ENCODE measurements at places on chromosomes 3 and 15.

- no peak for DNase-seq
These were observed 337.5 kb downstream of the GAP43 start for GRCh38 chr3:115960799-115961198.

GRCh38 chr15:45732662-45733061, 97.8 kb downstream of the SQOR start:
- no peak for DNase-seq

DNA sequence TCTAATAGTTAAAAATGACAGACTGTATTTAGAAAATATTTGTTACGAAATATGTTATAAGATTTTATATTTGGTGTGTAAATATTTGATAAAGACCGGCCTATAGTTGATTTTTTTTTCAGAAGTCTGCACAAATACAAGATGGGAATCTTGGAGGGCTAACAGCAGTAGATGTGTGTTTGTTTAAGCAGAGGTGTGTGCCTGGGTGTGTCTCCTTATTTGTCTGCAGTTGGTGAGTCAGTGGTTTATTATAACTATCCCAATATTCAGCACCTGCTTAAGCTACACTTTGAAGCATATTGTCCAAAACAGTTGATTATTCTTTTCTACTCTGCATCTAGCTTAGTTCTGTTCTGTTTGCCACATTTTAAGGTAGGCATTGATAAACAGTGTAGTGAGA, 12.4 kb downstream of the GLCE start:
- no peak for DNase-seq

DNA sequence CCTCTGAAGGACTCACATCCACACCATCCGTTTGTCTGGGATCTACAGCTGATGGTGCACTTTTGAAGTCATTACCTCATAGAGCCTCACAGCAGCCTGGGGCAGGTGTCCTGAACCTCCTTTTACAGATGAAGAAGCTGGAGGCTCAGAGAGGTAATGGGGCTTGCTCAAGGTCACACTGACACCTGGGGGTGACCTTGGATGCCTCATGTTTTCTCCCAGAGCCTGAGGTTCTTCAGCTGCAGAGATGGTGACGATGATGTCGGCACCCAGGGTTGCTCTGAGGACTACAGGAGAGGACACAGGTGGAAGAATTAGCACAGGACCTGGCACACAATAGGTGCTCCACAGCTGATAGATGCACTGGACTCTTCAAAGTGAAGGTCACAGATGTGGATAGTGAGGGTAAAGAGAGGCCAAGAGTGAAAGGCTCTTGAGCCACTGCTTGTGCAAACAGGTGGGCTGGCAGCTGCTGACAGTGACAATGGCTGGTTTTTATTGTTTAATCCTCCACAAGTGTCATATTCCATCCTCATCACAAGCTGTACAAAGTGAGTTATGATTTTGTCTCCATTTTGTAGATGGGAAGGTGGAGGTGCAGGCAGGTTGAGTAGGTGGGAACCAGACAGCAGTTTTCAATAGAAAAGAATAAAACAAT, 17.4 kb upstream of the ATP2B2 start:
- DNase-seq = no peak

DNA sequence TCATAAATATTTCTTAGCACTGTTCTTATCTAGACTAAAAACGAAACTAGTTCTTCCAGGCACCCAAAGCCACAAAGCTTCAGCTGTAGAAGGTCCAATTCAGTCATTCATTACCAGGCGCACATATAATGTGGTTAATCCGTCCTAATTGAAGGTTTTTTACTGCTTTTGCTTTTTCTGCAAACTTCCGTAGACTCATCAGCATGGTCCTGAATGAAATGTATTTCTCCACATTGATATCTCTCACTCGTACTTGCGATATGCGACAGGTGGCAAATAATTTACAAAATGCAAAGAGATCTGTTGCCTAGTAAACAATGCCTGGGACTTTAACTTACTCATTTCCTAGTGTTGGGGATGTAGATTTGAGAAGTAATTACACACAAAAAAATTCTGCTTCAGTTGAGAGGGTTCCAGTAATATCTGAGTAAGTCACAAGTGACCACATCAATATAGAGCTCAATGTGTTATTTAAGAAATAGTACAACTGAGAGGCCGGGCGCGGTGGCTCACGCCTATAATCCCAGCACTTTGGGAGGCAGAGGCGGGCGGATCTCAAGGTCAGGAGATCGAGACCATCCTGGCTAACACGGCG, 75.0 kb upstream of the MBNL1 start:
- DNase-seq = no peak

DNA sequence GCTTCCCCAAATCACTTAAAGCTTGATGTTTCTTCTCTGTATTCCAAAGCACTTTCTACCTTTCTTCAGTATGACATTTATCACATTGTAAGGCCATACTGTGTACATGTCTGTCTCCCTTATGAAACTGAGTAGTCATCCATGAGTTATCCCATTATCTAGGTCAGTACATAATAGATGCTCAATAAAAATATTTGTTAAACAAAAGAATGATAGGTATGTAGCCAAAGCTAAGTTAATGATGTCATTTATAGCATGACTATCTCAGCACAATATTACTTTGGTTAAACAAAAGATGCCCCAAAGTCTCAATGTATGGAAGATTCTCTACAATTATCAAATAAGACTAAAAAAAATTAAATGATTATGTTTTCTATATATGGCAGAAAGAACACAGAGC, 3.1 kb upstream of the TMCO5A start:
- DNase-seq = no peak

- no peak for DNase-seq
These were observed 346.3 kb downstream of the DIPK2A start for GRCh38 chr3:144317961-144318360.

DNA sequence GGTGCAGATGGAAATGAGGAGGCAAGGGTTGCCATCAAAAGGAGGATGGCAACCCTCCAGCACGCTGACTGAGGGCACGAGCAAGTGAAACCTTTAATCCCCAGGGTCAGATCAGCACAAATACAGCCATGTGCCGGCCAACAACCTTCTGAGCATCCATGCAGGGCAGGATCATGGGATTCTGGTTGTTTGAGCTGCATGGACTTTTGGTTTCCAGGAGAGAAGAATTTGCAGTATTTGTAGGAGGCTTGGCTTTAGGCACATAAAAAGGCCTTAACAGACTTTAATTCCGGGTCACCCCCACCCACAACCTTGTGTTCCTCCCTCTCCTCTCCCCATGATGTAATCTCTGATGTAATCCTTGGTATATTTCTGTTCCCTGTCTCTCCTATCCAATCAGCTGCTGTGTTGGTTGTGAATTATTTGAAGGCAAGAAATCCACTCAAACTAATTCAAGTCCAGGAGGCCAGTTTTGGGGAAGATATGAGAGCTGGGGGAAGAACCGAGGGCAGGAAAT, 254.3 kb downstream of the SHQ1 start:
- no peak for DNase-seq

DNA sequence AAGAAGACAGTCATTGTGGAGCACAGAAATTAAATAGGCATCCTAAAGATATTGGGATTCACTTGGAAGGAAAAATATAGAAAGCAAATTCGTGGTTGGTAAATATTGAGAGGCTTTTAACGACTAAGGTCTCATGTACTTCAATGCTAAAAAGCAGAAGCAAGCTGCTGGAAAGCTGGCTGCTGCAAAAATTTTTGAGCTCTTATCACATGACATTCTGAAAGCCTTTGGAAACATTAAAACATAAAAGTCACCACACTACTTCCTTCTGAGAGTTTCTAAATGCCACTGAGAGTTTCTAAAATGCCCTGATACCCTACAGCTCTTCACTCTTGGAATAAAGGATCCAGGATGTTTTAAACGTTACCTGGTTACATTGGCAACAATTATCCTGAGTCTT, 39.0 kb upstream of the CBLB start:
- no peak for DNase-seq

GRCh38 chr15:35671197-35671596, 125.2 kb upstream of the DPH6 start:
- DNase-seq = no peak

DNA sequence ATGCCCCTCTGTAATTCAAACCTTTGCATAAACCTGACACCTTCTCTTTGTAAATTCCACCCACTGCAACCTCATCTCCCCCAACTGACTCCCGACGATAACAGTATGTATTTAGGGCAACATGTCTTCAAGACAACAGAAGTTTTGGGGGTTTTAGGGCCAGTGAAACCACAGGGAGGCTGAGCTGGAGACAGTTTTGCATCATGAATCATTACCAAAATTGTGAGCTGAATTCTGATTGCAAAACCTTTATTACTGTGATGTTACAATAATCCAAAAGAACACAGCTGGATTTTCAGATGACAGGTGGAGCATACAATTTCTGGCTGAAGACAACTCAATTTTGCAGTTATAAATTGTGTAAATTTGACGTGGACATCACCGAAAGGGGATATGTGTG, 281.3 kb upstream of the TTC14 start:
- no peak for DNase-seq

GRCh38 chr3:48367201-48367600, 4.8 kb upstream of the FBXW12 start:
- DNase-seq = no peak

DNA sequence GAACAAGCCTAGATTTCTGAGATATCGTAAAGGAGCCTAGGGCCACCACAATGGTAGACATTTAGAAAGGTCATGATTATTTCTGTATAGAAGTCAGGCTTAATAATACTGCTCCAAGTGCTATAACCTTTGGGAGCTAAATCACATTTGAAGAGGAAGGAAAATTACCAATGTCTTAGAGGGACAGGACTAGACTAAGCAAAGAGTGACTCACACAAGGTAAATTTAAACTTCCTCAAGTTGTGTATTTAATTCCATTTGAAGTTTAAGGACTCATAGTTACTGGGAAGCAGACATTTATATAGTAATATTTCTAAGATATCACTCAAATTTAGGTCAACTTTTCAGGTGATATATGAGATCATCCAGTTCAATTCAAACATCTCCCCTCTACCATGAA, 227.6 kb upstream of the MME start:
- no peak for DNase-seq

GRCh38 chr15:50257332-50257731, 8.2 kb downstream of the HDC start:
- no peak for DNase-seq

- DNase-seq = no peak
These were observed 329.9 kb upstream of the AGTR1 start for GRCh38 chr3:148367756-148368155.

- DNase-seq = no peak
These were observed 2.0 kb upstream of the SOX2 start for GRCh38 chr3:181709537-181710279.

- DNase-seq = no peak
These were observed 236.9 kb upstream of the KBTBD8 start for GRCh38 chr3:66761093-66761780.

DNA sequence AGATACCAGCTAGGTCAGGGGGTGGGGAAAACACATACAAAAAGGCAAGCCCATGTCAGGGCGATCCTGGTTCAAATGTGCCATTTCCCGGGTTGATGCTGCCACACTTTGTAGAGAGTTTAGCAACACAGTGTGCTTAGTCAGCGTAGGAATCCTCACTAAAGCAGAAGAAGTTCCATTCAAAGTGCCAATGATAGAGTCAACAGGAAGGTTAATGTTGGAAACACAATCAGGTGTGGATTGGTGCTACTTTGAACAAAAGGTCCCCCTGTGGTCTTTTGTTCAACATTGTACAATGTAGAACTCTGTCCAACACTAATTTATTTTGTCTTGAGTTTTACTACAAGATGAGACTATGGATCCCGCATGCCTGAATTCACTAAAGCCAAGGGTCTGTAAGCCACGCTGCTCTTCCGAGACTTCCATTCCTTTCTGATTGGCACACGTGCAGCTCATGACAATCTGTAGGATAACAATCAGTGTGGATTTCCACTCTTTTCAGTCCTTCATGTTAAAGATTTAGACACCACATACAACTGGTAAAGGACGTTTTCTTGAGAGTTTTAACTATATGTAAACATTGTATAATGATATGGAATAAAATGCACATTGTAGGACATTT, 28.9 kb downstream of the TPM1 start:
- DNase-seq = no peak

DNA sequence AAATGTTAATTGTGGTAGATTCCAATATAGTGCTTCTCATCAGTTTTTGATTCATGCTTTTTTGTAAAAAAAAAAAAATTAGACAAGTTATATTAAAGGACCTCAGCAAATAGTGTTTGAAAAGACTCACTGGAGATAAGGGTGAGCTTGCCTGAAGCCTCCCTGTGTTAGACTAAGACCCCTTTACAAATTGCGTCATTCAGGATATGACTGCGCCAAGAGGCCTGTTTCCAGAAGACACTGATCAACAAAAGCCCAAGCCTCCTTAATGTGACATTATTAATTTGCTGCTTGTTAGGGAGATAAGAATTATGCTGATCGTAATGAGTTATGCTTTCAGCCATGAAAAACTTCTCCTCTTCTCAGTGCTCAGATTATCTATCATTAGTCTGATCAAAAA, 13.0 kb upstream of the DNAJC13 start:
- no peak for DNase-seq

DNA sequence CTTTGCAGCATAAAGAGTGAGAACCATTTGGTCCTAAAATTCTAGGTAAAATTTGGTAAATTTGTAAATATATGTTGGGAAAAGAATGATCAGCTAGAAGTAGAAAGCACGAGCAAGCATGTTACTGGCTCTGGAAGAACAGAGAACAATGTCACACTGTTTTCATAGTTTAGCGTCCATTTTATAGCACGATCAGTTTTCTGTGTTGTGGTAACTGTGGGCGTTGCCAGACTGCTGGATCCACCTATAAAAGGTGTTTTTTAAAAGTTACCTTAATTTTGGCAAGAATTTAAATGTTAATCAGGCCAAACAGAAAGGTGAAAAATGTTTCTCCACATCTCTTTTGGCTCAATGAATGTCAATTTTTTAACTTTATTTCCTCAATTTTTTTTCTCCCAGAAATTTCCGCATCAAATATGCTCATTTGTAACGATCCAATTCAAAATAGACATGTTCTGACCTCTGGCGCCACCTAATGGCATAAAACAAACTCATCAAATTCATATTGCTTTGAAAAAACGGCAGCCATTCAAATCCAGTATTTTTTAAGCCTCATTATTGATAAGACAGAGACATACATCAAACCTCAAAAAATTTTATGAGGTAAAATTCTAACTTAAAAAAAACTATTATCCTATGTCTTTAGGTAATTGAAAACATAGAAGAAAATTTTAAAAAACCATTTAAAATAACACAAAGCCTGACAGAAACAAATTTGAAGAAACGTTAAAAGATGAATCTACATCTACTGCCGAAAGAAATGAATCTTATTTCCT, 5.5 kb upstream of the GP5 start:
- DNase-seq = no peak

DNA sequence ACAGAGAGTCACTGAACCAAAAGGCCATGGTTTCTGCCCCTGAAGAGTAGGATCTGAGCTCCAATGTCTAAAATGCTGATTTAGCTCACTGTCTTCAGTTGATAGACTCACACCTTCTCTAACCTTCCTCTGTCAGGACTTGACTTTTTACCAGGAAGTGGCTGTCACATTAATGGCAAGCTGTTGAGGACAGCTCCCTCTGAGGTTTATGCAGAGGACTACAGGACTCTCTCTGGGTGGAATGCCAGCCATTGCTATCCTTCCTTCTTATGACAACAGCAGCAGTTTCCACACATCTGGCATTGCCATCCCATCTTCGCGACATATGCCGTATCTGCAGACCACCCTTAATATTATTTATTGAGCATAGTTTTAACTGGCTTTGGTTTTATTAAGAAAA, 103.8 kb upstream of the PRICKLE2 start:
- DNase-seq = no peak

GRCh38 chr3:59802045-59802444, 752.2 kb upstream of the CFAP20DC start:
- DNase-seq = no peak

- DNase-seq = no peak
These were observed 239.1 kb upstream of the SETMAR start for GRCh38 chr3:4063916-4064574.

Data from activated gamma-delta T cell (primary cell).